ENCODE measurements at places on chromosomes 16 and 17.

- DNase-seq: no peak
Observed at GRCh38 chr17:79915850-79916430, 76.7 kb upstream of the CBX4 start.

GRCh38 chr16:67661101-67661761, 471 bp downstream of the PARD6A start:
- DNase-seq: no peak

DNA sequence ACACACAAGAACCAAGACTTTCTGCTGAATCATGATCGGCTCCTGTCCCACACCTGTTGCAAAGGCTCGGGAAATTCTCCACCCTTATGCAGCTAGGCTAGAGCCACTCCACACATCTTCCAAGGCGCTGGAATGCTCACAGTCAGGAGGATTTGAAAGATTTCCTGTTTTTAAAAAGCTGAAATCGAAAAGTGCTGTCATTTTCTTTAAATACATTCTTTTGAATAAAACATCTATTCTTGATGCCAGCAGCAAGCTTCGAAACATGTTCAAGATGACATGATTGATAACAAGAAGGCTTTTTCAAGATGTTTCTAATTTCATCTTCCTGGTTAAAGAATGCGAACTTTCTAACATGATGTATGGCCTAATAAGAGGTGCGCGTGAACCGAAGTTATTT, 219.7 kb upstream of the CDH5 start:
- DNase-seq: no peak

GRCh38 chr17:79861413-79862216, 22.4 kb upstream of the CBX4 start:
- DNase-seq: no peak

DNA sequence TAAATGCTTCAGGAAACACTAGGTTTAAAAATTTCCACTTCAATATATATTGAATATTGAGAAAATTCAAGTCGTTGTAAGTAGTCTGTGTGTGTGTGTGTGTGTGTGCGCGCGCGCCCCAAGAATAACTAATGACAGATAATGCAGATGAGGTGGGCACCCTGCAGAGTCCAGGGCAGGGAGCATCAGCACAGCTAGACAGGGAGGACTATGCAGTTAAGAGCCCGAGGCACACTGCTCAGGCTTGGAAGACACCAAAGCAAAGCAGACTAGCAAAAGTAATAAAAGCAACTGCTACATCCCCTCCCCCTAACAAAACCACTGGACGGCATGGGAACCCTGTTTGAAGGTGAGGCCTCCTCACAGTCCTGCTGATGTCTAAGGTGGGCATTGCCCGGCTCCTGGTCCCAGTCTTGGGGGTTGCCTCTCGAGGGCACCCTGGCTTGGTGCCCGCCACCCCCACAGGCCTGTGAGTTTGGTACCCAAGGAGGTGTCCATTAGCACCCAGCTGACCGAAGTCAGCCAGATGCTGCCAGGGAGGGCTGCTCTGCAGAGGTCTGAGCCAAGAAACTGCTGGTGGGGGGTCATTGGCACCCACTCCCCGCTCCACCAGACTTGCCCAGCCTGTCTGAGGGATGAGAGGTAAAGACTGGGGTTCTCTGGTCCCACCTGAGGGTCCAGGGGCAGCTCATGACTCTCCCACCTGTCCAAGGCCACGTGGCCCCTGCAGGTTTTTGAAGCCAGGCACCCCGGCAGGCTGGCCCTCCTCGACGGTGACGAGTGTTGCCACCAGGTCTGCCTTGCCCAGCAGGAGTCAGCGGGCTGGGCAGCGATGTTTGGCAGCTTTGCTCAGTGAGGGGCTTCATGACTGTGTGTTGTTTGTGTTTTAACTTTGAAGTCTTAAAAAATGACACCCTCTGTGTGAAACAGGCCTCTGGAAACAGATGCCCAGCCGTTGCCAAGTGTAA, 18.7 kb downstream of the LRRC75A start:
- no peak for DNase-seq

- DNase-seq: no peak
Observed at GRCh38 chr16:73183611-73184092, 135.7 kb upstream of the ZFHX3 start.

DNA sequence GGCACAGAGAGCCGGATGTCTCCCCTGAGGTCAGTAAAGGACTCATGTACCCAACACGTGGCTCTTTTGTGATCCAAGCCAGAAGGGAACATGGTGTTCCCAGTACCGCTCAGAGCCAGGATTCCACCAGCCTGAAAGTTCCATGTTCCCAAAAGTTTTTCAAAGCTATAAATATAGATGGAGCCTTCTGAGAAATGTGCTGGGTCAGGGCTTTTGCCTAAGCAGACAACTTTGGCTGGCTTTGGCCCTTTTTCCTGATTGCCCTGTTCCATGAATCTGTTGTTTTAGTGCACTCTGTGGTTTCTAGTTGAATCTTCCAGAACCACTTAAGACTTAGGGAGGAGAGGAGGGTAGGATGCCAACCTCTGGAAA, 128.5 kb upstream of the HS3ST2 start:
- DNase-seq: no peak

DNA sequence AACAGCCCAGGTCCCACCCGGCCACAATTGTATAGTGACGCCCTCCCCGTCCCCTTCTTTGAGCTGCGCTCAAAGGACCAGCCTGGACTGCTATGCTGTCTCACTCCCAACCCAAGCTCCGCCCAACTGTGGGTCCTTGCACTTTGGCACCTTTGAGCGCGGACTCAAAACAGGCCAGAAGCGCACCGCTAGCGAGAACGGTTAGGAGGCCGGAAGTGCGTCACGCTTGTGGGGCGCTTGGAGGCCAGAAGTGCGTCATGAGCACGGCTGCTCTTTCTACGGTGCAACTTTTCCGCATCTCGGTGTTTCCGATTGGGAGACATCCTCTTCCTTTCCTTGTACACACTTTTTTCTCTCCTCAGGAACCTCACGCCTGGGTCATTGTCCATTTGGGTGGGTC, at the start of gene ZNF19:
Gene ZNF19, minus strand, starts transcription at position 203 of the 400 bp plus-strand sequence. CDS start 7,210 bp downstream, outside the sequence.
- DNase-seq: no peak

DNA sequence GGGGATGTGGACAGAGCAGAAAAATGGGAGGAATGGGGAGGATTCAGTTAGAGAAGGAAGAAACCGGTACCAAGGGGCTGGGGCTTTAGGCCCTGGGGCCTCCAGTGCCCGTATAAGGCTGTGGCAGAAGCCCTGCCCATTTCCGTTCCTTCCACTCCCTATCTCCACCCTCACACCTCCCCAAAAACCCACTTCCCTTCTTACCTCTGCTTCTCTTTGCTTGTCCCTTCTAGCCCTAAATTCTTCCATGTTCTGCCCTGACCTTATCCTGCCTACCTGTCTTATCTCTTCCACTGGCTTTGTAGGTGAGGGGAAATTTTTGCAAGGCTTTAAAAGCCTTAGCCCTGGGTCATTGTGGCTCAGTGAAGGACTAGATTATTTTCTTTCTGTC, 4.1 kb downstream of the RNF167 start:
- DNase-seq: no peak

- DNase-seq: no peak
Observed at GRCh38 chr16:11049396-11050059, 105.2 kb downstream of the CLEC16A start.

DNA sequence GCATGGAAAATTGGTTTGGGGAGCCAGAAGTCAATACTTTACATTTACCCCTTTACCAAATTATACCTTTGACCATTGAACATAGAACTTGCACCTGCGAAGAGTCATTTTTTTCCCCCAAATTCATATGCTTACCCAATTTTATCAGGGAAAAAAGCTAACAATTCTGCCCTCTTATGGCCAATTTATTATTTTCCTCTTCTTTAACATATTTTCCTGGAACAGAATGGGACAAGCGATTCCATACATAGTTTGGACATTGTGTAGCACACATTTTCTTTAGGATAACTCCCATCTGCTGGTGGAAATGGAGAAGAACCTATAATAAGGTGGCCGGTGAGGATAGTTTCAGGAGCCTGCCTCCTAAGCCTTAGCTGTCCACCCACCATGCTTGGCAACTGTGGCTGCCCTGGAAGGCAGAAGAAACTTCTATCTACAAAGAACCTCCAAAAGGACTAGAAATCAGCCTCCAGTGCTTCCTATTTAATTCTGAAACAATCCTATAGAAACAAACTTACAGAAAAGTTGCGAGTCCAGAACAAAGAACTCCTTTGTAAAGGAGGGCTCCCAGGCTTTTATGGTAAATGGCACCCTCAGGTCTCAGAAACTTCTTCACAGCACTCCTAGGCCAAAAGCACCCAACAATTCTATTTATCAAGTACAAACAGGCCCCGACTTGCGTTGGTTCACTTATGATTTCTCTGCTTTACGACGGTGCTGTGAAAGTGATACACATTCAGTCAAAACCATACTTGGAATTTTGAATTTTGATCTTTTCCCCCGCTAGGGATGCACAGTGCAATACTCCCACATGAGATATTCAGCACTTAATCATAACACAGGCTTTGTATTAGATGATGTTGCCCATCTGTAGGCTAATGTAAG, 64.1 kb upstream of the CACNG4 start:
- DNase-seq: no peak

DNA sequence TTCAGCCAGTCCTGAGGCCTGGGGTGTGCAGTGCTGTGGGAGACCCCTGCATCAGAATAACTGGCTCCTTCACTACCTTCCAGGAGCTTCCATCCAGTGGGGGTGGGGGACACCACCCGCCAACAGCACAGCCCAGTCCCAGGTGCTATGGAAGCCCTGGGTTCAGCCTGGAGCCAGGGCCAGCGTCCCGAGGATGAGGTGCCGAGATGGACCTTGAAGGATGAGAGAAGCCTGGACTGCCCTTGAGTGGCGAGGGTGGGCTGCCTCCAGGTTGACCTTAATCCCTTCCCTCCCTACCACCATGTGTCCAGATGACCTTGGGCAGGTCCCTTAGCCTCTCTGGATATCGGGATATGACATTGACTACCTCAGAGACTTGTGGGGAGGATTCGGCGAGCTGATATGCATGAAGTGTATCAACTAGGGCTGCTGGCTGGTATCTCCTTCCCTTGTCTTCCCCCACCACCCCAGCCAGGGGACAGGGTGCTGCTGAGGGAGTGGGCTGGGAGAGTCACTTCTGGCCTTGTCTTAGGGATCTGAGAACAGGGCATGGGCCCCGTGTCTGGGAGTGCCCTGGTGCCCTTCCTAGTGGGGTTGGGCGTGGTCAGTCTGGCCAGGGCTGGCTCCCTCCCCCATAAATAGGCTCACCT, 14.2 kb upstream of the LASP1NB start:
- DNase-seq: no peak

GRCh38 chr16:54812229-54812628, 118.4 kb upstream of the IRX5 start:
- DNase-seq: no peak

GRCh38 chr17:60311936-60312335, 80.0 kb downstream of the USP32 start:
- no peak for DNase-seq

DNA sequence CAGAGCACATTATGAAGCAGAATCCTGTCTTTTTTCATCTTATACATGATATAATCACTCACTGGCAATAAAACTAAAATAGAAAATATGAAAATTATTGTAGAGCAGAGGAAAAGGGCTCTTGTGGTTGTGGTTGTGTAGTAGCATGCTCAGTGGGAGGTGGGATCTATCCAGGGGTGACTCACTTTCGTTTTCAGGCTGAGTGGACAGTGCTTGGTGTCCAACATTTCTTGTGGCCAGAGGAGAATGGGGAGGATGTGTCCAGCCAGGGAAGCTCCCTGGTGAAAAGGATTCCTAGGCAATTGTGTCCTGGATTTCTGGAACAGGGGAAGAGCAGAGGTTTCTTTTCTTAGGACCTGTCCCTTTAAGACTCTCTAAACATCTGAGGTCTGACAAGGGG, 31.9 kb upstream of the CPHXL start:
- DNase-seq: no peak

GRCh38 chr16:81067166-81067565, 9.9 kb downstream of the C16orf46 start:
- DNase-seq: no peak

DNA sequence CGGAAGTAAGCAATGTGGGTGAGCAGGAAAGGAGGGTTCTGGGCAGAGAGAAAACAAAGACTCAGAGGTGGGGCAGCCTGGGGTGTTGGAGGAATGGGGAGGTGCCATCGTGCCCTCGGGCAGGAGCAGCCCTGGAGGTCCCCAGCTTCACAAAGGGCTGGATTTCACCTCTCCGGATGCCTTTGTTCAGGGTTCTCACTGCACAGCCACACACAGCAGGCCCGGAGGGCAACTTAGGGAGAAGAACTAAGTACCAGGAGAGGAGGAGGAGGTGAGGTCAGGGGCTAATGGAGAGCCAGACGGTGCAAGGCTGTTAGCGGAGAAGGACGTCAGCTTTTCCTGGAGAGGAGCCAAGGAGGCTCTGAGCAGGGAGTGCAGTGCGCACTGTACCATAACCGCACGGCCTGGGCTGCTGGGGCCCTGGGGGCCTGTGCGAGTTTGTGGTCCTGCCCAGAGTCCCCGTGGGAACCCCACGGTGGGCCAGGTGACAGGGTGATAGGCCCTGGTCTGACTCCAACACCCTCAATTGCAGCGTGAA, 9.3 kb downstream of the ARRB2 start:
- peak; percentile 61 for DNase-seq

DNA sequence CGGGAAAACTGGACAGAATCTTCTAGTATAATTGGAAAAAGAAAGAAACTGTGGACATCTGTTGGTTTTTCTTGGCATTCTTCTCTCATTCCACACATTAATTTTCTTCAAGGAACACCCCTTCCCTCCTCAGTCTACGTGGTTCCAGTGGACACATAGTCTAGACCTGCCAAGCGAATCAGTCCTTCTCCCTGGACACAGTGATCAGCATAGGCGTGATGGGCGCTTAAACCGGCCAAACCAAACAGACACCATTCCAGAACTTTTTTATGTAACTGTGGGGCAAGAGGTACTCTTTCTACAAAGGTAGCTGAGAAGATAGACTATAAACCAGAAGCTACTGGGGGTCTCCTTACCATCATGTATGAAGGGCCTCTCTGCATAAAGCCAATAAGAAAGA, 121.8 kb upstream of the COX10 start:
- DNase-seq: no peak

GRCh38 chr17:29618272-29619065, 4.2 kb downstream of the CORO6 start:
- no peak for DNase-seq

DNA sequence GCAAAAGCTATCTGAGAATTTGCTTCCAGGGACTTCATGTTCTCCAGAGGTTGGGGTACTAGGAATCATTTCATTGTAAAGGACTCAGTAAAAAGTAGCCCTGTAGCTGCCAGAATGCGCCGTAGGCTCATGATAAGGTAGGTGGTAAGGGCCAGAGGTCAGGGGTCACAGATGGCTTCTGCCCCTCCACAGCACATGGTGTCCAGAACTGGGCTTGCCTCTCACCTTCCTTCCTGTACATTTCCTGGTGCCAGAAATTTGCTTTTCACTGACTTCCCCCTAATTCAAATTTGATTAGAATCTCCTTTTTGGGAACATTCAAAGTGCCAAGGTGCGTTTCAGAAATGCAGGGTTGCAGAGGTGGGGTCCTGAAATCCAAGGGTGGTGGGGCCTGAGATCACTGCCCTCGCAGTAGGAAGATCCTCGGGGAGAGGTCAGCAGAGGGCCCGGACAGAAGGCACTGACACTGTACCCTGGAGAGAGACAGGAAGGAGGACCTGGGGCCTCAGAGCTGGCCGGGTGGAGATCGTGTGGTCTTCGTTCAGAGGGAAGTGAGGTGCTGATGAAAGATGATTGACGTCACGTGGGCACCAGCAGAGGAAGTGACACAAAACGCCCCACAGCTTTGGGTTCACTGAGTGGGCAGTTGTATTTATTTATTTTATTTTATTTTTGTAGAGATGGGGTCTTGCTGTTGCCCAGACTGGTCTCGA, 25.5 kb upstream of the METRNL start:
- DNase-seq: no peak

All from NCI-H1694 (cell line).